SK-MEL-5 (cell line): ENCODE measurements at places on chromosomes 2 and 18.

GRCh38 chr2:118046634-118047210 lies 32.9 kb upstream of the CCDC93 start:
- peak; percentile 56 for DNase-seq

DNA sequence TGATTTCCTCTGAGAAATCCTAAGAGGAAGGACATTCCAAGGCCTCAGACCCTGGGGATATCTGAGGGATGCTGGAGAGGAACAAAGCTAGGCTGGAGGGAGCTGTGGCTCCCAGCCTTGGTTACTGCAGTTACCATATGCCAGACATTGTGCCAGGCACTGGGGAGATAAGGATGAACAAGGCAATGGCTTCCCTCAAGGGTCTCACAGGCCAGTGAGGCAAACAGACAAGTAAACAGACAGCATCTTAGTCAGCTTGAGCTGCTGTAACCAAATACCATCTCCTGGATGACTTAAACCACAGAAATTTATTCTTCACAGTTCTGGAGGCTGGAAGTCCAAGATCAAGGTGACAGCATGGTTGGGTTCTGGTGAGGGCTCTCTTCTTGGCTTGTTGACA lies 91.8 kb downstream of the SKA1 start:
- DNase-seq: no peak

DNA sequence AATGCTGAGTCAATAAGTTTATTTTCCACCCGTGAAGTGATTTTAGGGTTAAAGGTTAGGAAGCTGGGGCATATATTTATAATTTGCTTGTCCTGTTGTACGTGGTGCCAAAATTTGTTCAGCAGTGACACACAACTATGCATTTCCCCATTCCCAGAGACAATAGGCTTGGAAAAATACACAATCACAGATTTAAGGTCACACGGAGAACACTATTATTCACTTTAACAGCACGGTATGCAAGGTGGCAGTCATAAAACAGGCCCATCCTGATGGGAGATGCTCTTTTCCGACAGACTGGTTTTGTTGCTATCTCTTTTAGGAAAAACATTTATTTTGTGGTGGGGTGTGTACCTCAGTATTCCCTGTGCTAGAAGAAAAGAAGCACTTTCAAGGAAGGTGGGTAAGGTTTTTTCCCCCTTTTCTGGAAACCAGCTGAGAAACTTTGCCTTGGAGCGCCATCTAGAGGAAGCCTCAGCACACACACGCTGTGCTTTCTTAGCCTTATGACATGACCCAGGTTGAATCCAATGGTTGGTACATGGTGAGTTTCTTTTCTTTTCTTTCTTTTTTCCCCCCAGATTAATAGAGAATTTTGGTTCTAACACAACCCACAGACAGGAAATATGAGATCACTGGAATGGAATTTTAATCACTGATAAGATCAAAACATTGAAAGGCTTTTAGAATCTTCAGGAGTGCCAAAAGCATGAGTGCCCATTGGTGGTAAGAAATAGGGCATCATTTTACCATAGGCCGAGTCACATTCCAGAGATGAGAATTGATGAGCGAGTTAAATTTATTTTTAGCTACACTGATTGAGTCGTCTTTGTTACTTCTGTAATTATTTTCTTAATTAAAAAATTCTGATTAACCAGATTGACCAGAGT lies 332.1 kb downstream of the AGPS start:
- DNase-seq: peak; percentile 64

DNA sequence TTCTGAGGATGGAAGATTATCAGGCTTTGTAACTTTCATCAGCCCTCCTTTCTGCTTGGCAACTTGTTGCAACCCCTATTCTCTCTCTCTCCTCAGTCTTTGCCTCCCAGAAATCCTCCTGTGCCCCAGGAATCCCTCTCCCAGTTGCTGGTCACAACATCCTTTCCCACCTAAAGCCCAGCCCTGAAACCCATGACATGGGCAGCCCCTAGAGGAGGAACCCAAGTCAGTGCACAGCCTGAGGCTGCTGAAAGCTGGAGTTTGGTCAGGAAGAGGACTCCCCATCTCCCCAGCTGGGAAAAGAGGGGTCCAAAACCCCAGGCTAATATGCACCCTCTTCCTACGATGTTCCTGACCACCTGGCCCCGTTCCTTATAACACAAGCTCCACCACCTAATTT lies 29.5 kb downstream of the PKDCC start:
- DNase-seq: no peak

DNA sequence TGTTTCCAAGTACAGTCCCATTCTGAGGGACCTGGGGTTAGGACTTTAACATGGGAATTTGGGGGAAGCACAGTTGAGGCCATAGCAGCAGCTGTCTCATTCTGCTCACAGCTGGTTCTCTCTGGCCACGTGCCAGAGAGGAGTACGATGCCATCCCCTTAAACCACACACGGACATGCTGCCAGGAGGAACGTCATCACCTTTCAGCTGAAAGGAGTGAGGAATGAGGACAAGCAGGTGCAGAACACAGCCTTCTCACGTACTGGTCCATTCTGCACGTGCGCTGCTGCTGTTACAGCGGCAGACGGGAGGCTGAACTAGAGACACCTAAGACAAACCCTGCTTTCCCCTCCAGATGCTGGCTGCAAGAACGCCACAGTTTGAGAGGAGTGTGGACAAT lies 33.5 kb downstream of the ODC1 start:
- no peak for DNase-seq

- no peak for DNase-seq
These were observed 40.6 kb downstream of the ZRANB3 start for GRCh38 chr2:135490376-135490775.

DNA sequence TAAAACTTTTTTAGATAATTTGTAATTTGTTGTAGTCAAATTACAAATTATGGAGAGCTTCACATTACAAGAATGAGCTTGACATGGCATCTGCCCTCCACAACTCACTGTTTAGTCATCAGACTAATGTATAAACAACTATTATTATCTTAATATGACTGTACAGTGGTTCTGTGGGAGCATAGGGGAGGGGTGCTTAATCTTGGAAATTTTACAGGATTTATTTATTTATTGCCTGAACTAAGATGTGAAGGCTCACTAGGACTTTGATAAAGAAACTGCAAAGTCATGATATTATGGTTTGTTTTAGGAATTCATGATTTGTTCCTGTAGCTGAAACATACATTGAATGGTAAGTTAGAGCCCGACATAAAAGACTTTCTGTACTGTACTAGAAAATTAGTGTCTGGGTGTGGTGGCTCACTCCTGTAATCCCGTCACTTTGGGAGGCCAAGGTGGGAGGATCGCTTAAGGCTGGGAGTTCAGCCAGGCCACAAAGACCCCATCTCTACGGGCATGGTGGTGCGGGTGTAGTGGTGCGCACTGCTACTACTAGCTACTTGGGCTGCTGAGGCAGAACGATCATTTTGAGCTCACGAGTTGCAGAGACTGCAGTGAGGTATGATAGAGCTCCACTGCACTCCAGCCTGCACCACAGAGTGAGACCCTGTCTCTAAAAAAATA lies 2.1 kb downstream of the MARCHF7 start:
- DNase-seq: no peak

- DNase-seq: no peak
These were observed 266.8 kb downstream of the NDUFA10 start for GRCh38 chr2:239758279-239758877.

DNA sequence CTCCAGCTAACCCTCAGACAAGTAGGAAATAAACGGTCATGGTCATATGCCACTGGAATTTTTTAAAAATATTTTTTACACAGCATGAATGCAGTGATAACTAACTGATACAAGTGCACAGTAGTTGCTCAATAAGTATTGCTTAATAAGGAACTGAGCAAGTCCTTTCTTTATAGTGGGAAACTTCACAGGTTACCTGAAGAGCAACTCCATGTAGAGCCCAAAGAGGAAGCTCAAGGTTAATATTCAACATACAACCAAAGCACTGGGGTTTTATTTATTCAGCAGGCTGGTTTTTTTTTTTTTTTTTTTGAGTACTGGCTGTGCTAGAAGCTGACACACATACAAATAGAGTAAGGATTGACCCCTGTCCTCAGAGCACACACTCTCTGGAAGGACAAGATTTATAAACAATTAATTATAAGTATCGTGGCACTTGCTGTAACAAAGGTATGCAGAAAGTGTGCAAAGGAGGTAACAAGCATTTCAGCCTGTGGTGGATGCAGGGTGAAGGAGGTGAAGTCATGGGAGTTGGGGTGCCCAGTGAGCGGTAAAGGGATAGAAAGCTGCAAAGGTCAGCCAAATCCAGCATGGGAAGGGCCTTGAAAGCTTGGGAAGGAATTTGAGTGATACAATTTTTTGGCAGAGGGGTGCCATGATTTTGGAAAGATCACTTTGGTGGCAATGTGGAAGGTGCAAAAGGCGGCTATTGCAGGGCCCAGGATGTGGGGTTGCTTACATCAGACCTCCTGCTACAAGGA lies 52.7 kb downstream of the ATOH8 start:
- DNase-seq: no peak

GRCh38 chr18:23523429-23524212 lies 20.3 kb downstream of the RMC1 start:
- DNase-seq: no peak

DNA sequence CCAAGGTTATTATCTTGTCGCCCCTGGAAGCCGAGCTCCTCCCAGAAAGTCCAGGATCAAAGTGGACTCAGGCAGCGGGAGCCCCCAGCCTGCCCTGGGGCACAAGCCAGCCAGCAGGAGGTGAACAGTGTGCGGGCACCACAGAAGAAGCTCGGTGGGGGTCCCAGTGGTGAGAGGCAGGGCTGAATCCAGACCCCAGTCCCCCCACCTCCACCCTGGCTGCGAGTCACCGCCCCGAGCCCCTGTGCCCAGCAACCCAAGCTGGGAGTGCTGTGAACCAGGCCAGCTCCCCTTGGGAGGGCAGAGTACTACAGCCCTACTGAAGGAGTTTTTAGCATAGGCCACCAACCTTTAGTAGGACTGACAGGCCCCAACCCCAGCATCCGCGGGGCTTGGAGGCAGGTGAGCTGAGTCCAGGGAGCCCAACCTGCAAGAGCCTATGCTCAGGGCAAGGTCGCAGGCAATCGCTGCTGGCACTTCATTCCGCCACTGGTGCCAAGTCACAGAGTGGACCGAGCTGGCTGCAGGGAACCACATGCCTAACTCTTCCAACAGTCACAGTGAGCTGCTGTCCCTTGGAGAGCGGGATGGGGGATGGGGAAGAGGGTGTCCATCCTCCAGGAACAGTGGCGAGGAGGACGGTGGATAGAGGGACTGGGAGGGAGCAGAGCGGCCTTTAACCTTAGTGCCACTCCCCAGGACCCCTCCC lies 3.0 kb downstream of the PIEZO2 start:
- DNase-seq: no peak

DNA sequence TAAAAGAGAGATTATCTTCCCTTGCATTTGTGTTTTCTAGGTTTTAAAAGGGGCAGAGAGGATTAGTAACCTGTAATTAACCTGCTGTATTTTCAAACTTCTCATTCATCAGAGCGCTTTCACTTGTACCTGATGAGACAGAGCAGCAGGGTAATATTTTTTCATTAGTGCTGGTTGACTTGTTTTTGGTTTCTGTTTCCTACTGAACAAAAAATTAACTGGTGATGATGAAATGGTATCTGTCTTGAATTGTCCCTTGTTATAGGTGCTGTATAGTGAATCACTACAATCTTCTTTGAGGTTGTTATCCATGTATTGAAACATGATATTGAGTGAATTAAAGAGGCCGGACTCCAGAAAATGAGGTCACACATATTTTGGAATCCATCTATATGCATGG lies 37.9 kb downstream of the CDH20 start:
- DNase-seq: no peak

GRCh38 chr2:241445426-241445825 lies 63.0 kb downstream of the STK25 start:
- no peak for DNase-seq

GRCh38 chr2:45627911-45628310 lies 16.8 kb upstream of the SRBD1 start:
- no peak for DNase-seq

DNA sequence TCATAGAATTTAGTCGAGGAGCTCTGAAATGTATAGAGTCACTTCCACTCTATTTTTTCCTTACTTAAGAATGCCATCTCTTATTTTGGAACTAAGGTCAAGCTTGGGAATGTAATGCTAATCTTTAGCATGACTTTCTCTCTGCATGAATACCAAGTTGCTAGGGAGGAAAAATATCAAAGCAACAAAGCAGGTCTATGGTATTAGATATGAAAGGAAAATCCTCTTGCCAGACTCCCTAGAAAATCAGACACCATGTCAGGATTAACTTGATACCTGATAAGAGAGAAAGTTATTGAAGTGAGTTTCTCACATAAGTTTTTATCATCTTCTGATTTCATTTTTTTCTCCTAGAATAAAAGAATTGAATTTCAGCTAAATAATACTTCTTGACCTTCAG lies 341.7 kb upstream of the ZNF804A start:
- no peak for DNase-seq

DNA sequence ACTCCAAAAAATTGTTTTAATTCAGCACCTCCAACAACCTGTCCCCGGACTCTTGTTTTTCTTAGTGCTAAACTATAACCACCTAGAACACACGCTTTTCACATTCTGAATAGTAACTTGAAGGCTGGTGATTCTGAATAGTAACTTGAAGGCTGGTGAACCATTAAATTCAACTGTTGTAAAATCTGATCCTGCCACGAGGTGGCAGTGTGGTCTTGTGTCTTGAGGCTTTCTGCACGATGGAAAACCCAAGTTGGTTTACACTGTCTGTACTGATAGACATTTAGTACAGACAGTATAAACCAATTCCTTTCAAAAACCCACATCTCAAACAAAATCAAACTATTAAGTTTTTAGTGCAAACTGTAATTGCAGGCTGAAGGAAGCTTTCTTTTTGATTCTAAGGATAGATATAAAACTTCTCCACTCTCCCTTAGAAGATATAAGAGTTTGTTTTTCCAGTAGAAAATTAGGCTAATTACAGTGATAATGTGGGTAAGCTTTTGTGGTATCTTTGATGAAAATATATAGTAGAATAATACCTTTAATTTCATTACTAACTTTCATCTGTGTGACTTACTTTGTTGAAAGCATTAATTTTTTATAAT lies 57.6 kb downstream of the VAPA start:
- DNase-seq: peak; percentile 77

- no peak for DNase-seq
These were observed 16.6 kb downstream of the EFEMP1 start for GRCh38 chr2:55906993-55907392.
